ENCODE measurements at places on chromosomes 3 and 15.

DNA sequence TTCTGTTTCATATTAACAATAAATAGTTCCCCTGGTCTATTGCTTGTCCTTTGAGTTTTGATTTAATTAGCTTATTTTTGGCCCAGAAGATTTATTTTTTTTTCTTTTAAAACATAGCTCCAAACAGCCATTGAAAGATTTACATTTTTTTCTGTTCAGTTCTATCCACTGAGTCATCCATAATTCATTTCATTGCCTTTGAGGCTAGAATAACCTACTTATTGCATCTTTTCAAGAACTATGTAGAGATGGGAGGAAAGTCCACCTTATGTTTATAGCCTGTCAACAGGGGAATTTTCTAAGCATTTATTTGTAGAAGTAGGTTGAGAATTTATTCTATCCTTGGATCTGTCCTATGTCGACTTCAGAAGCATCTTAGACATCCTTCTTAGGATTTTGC is 53.4 kb upstream of the CHD2 start:
- DNase-seq = peak; percentile 32

GRCh38 chr3:41673650-41674049 is 288.3 kb downstream of the ULK4 start:
- DNase-seq = peak; percentile 24

GRCh38 chr3:74267588-74268184 is 346.8 kb downstream of the CNTN3 start:
- peak; percentile 20 for DNase-seq

GRCh38 chr15:55221090-55222011 is 24.6 kb upstream of the RSL24D1 start:
- DNase-seq = peak; percentile 89

DNA sequence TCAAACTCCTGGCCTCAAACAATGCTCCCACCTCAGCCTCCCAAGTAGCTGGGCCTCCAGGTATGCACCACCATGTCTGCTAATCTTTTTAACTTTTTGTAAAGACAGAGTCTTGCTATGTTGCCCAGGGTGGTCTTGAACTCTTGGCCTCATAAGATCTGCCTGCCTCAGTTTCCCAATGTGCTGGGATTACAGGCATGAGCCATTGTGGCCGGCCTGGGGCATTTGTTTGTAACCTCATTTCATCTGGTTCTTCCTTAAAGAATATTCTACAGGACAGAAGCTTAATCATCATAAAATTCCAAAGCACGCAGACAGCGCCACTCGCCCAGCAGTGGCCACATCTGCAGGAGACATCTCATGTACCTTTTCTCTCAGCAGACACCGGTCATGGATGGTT is 23.6 kb upstream of the CYFIP1 start:
- DNase-seq = no peak

DNA sequence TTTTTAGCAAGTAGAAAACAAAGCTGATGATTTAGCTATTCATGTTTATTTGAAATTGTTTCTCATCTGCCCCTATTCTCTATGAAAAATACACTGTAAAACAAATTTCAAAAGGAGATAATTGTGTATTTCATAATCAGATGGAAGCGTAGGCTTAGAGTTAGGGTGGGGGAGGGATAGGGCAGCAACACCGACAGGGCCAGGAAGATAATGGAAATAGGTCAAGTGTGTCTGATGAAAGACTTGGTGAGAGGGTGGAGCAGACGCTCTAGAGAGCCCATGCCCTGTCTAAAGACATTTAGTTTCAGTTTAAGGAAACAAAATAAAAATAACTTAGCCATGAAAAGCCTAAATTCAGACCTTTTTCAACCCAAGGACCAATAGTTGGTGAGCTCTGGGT is 51.6 kb upstream of the ARL6 start:
- DNase-seq = no peak

- DNase-seq = no peak
These were observed 307.4 kb upstream of the RARB start for GRCh38 chr3:25120665-25121064.

- DNase-seq = no peak
These were observed 53.7 kb downstream of the DNAJB8 start for GRCh38 chr3:128413003-128413370.

GRCh38 chr3:128054367-128054766 is 2.1 kb downstream of the SEC61A1 start:
- DNase-seq = no peak

GRCh38 chr3:31246293-31247062 is 286.2 kb upstream of the STT3B start:
- no peak for DNase-seq

DNA sequence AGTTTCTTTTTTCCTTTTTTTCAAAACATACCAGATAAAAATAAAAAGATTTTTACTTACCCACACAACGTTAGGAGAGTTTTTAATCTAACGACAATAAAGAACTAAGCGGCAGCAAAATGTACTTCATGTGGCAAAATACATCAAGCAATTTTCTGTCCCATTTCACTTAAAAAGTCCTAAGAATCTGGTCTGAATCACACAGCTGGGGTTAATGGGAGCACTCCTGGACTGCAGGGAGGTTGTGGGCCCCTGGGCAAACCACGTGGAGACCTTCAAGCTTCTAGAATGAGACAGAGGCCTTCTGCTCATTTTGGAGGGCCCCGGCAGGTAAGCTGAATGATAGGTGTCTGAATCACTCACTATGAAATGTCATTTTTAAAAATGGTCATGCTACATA is 193.8 kb downstream of the RORA start:
- DNase-seq = no peak

GRCh38 chr3:71254281-71255057 is 329.1 kb downstream of the FOXP1 start:
- no peak for DNase-seq
